ENCODE measurements at places on chromosomes 4 and X. TPM values are rescaled to one million over a fixed set of nuclear protein-coding genes. Genes with fewer than 3 reads are reported as not detected.
A peak's percentile ranks its signal among the peaks of the same experiment; 100 is the strongest.

Gene DDIT4L
- 2.7 TPM for total RNA-seq

Gene NUDT10
- total RNA-seq = not detected

Gene REELD1
- total RNA-seq = not detected

Gene PITX2
- total RNA-seq = 7.8 TPM

Gene SSX4
- not detected for total RNA-seq

Gene CLCN3
- total RNA-seq = 5.8 TPM

DNA sequence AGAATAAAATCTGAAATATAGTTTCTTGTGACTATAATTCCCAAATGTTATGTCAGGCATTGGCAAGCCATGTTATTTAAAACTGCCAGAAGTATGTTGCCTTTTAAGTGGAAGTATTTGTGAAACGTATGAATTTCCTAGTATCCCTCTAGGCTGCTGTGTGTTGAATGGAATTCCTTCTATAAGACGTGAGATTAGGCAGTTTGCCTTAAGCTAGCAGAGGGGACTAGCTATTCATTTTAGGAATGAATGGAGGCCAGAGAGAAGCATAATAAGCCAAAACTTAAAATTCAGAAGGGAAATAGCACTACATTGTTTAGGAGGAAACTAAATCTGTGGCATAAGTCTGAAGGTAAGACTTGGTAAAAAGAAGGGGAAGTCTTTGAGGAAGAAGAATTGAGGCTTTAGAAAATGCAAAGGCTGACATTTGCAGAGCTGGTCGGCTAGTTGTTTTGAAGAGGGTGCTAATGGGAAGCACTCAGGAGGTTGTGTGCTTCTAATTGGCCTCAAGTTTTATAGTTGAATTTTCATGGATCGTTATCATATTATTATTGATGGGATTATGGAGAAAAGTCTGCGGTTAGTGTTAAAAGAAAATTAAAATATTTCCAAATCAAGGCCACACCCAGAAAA lies 57.1 kb downstream of the TMEM131L start:
- no peak for DNase-seq

DNA sequence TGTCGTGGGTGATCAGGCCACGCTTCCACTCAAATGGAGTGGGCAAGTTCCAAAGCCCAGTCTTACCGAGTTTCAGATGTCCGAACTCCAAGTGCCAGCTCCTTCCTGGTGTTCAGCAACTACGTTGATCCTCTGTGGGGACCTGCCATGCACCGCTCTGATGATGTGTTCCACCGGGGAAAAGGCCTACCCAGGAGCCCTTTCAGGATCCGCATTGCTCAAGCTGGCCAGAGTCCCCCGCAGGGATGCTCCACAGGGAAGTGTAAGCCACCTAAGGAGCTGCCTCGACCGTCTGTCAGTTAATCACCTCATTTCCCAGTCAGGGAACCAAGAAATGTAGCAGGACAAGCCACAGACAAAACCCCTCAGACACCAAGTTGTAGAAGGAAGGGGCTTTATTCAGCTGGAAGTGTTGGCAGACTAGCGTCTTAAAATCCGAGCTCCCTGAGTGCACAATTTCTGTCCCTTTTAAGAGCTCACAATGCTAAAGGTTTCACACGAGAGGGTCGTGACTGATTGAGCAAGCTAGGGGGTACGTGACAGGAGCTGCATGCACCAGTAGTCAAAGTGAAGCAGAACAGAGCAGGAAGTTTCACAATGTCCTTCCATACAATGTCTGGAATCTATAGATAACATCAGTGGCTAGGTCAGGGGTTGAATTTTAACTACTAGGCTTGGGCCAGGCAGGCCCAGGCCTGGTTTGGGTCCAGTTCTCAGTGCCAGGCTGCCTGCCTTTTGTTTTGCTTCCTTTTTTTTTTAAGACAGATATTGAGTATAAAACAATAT lies 126.2 kb upstream of the ZDHHC15 start:
- DNase-seq = no peak

- no peak for DNase-seq
Observed at GRCh38 chr4:152618971-152619370, 60.8 kb downstream of the TMEM154 start.

DNA sequence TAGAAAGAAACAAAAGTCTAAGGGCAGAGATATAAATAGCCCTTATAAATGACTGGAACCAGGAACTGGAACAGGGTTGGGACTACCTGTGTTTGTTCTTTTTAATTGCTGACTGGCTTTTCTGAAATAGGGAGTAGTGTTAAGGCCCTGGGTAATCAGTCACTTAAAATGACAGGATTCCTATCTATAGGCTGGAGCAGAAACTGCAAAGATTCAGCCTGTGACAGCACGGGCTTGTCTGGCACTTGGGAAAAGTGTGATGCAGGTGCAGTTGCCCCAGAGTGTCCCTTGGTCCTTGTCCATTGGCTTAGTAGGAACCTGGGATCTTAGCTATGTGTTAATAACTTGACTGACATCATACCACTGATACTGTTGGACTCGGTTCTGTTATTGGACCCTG lies 14.7 kb upstream of the PLAC8 start:
- DNase-seq = no peak

DNA sequence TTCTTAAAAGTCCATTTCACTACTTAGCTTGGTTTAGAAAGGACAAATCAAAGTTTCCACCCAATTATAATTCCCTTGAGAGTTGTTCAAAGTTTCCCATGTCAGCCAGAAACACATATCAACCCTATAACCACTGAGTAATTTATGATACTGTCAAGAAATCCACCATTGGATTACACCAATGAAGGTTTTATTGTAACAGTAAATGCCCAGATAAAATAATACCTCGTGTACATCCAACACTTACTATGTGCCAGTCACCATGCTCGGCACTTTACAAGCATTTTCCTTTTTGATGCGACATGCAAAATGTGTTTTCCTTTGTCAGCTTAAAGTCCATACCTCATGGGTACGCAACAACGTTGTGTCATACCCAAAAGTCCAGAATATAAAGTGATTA lies 64.0 kb downstream of the MID1 start:
- DNase-seq = no peak

DNA sequence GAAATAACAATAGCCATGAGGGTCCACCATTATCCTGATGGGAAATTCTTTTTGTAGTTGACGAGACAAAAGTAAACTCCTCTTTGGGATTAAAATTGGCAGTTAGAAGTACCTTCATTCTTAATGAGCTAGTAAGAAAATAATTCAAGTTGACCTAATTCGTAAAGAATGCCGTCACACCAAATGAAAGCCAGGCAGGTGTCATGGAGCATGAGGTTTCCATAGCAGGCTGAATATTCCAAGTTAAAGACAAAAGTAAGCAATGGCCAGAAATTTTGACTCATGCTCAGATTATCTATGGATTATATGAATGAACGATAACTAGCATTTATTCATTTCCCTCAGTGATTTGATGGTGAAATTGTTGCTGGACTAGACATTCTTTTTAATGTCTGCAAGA lies 192.2 kb upstream of the FAT1 start:
- DNase-seq = peak; percentile 55

DNA sequence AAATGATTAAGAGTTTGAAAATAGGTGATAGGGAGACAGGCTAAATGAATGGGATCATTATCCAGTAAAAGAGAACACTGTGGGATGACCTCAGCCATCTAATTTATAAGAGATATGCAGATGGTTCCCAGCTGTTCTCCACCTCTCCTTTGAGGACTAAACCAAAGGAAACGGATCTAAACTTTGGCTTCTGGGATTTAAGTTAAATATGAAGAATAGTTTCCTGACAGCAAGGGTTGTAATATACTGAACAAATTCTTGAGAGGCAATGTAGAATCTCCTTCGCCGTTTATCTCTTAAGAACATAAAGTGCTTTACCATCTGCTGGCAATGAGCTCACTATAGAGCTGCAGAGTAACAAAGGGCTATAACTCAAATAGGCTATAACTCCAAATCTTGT lies 35.4 kb upstream of the HPGDS start:
- DNase-seq = no peak

- DNase-seq = peak; percentile 60
Observed at GRCh38 chr4:76974150-76974549, 24.6 kb downstream of the SEPTIN11 start.

GRCh38 chrX:111955901-111956300 lies 79.9 kb downstream of the TRPC5OS start:
- DNase-seq = no peak

DNA sequence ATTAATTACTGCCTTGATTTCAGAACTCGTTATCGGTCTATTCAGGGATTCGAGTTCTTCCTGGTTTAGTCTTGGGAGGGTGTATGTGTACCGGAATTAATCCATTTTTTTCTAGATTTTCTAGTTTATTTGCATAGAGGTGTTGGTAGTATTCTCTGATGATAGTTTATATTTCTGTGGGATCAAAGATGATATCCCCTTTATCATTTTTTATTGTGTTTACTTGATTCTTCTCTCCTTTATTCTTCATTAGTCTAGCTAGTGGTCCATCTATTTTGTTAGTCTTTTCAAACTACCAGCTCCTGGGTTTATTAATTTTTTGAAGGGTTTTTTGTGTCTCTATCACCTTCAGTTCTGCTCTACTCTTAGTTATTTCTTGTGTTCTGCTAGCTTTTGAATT lies 32.1 kb downstream of the CDX4 start:
- peak; percentile 3 for DNase-seq

DNA sequence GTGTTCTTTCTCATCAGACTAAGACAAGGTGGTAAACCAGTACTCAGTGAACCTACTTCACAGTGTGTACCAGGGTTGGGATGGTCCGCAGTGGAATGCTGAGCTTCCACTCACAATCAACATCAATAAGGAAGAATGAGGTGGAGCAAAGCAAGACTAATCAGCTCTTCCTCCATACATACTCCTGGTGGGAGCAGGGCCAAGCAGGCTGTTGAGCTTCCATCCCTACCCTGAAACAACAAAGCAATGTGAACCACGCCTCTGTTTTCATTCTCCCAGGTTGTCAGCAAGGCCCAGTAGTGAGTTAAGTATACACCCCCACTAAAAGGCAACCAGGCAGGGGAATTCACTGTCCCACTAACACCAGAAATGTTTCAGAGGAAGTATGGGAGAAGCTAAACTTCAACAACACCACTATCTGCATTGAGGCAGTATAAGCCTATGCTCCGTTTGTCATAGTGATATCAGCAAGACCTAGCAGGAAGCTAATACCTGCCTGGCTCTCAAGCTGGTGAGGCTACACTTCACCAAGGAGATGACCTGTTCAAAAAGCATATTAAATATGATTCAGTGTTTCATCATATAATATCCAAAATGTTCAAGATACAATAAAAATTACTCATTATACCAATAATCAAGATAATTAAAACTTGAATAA lies 109.5 kb downstream of the DDX60 start:
- DNase-seq = no peak

DNA sequence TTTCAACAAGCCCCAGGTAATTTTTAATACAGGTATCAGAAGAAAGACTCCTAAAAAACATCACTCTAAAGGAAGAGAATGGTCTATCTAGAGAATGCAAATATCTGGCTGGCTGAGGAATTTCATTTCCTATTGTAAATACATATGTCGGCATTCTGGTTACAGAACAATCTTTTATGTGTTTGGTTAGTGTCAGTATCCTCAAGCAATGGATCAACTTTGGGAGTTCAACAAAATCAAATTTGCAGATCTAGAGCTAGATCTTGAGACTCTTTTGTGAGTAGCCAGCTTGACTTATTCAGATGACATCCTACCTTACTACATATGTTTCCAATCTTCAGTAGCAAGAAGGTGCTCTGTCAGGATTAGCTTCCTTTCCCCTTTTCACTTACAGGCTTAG lies 145.1 kb downstream of the BTC start:
- DNase-seq = no peak

- no peak for DNase-seq
Observed at GRCh38 chr4:102675141-102675540, 85.6 kb downstream of the MANBA start.

DNA sequence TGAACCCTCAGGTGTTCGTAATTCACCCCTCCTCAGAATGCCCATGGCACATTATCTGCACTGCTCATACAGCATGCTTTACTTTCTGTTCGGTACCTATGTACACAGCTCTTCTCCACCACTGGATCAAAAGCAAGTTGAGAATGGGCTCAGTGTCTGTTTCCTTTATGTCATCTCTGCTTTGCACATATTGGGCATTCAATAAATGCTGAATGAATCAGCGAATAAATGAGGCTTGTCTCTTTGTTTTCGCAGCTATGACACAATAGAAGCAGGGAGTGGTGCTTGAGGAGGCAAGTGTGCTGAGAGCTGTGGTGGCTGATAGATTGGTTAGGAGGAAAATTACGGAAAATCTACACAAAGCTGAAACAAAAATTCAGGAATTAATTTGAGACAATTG lies 109.1 kb upstream of the VMA21 start:
- no peak for DNase-seq

DNA sequence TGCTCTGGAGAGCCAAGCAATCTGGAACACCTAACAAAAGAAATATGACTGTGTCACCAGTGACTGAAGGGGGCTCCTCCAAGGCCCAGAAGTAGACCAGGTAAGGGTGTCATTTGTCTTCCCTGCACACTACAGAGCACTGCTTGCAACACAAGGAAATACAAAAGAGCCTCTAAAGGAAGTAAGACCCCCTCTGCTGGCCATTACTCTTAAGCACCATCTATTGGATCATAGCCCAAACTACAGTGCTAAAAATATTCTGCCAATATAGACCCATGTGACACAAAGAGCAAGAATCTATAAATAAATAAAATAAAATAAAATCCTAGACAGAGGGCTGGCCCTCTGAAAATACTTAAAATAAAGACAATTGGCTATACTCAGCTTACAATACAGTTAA lies 528.7 kb downstream of the TMA16 start:
- DNase-seq = no peak

GRCh38 chrX:42920752-42921151 lies 142.8 kb upstream of the PPP1R2C start:
- DNase-seq = peak; percentile 30

DNA sequence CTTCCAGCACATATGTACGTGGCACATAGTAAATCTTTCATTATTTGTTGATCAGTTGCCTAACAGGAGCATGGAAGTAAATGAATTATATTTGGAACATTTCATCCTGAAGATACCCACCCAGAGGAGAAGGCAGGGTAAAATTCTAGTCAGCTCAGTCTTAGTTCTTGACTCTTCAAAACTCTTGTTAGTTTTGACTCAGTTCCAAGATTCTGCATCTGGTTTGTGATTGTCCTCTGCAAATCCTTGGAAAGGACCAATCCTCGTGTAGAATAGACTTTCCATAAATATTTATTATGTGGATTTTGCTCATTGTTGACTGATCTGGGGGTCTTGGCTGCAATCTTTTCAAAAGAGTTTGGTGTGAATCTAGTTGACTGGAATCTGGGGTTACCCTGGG lies 257.5 kb upstream of the FAT1 start:
- DNase-seq = no peak

DNA sequence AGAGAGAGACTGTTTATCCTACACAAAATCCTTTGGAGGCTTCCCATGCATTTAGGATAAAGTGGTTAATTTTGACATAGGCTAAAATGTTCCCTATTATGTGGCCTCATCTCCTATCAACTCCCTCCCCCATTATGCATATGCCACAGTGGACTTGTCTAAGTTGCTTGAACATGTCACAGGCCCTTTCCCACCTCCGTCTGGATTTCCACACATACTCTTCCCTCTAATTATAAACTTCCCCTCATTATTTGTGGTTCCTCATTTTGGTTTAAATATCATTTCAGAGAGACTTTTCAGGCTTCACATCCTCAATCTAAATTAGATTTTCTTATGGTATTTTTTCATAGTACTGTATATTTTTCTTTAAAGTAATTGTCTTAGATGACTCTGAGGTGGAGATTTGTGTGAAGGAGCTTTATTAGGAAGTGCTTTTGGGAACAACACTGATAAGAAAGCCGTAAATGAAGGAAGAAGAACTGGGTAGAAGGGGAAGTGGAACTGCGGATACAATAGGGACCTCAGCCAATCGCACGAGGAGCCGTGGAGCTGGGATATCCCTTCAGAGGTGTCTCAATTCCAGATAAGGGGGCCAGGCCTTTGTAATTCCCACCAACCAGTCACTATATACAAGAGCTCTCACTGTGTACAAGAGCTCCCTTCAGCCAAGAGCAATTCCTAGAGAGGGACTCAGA lies 7.9 kb downstream of the C4orf17 start:
- no peak for DNase-seq
